Ammon's horn (tissue), 1 donor: ENCODE measurements at places on chromosomes 2 and 18.
A peak's percentile ranks its signal among the peaks of the same experiment; 100 is the strongest.

GRCh38 chr2:74507926-74508520 lies 528 bp upstream of the PCGF1 start:
- peak; percentile 59 for DNase-seq

DNA sequence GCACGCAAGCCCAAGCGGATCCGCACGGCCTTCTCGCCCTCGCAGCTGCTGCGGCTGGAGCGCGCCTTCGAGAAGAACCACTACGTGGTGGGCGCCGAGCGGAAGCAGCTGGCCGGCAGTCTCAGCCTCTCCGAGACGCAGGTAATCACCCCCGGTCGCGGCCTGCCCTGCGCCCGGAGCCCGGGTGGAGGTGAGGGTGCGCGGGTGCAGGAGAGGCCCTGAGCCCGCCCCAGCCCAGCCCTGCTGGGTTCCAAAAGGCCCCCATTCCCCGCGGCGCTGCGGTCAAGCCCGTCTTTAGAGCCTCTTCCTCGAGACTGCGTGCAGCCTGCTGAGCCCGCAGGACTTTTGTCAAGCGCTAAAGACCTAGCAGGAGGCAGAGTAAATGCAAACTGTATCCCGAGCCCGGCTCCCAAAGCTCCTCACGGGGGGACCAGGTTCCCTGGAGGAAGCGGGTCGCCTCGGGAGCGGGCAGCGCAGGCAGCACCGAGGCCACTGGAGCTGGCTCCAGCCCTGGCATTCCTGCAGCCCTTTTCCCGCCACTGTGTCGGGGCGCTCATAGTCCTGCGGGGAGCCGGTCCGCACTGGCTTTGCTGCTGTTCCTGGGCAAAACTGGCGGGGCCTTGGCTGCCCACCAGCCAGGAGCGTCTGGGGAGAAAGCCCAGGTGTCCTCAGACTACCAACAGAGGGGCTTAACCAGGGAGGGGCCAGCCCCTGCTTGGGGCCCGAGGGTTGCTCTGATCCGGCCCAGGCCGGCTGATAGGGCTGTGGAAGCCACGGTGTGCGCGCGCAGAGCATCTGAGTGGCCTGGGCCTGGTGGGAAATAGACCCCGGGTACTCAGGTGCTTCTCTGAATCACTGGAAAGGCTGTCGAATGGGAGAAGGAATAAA lies 7.3 kb downstream of the EMX1 start:
- no peak for DNase-seq

DNA sequence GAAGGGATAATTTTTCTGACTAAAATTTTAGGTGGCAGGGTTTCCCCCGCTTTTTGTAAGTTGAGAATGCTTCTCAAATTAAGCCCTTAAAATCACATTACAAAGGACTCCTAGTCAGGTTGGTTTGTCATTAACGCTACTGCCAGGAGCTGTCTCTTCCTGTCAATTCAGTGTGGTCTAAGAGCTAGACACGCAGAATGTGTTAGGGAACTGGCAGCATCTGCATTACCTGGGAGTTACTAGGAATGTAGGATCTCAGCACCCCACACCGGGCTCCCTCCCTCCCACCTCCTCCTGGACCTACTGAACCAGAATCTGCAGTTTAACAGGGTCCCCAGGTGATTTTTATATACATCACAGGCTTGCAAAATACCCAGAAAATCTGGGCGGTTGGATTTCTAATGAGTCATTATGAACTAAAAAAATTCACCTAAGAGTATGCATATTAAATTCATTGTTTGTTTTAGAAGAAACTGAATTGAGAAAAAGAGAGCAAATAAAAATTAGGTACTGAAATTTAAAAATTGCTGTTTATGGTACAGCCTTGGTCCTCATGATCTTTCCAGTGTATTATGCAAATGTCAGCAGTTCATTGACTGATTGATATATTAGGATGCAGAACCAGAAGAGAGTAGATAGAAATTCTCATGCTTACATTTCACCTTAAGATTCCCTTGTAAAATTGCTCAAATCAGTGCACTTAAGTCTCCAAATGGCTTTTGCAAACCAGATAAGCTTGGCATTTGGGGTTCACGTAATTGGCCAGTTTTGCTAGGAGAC lies 130.9 kb upstream of the ITGA6 start:
- DNase-seq = no peak

DNA sequence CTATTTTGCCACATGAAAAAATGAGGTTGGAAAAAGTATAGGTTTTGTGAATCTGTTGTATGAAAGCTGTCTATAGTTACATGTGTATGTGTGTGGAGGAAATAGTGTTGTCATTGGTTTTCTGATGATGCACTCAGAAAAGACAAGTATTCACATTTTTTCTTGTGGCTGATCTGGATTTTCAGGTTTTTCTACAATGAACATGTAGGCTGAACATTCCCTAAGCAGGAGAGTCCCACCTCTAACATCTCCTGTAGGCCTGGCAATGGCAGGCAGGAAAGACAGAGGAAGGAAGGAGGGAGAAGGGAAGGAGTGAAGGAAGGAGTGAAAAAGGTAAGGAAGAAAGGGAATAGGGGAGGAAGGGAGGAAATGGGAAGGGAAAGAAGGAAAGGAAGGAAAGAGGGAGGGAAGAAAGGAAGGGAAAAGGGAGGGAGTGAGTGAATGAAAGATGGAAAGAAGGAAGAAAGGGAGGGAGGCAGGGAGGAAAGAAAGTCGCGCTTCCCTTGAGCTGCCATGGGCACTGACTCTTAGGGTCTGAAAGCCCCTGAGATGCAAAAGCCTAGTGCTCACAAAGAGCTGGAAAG lies 495 bp upstream of the IL36RN start:
- no peak for DNase-seq

GRCh38 chr18:42706618-42707017 lies 408.9 kb downstream of the RIT2 start:
- no peak for DNase-seq

GRCh38 chr2:47617523-47618271 lies 165.2 kb upstream of the MSH6 start:
- DNase-seq = no peak

GRCh38 chr2:11009891-11010290 lies 98.2 kb downstream of the KCNF1 start:
- DNase-seq = peak; percentile 23
